Cortex of kidney (tissue), 1 donor: ENCODE measurements at places on chromosomes 2 and 18.

DNA sequence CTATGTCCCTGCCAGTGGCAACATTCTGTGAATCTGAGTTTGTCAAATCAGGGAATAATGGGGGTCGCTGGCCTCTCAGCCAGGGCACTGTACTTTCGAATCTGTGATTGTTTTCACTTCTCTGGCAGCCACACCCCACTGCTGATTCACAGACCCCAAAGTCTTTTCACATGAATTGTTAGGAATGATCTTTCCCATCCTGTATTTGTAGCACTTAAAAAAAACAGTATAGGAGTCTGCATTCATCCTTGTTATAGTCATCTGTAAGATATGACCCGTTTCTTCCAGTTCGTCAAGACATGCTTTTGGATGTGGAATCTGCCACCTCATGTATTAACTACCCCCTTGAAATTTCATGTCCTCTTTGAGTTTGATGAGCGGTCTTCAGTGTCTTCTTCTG lies 928 bp downstream of the NAGK start:
- no peak for DNase-seq

- no peak for DNase-seq
These were observed 72.0 kb upstream of the ODC1 start for GRCh38 chr2:10520154-10520553.

- no peak for DNase-seq
These were observed 39.5 kb upstream of the GMCL1 start for GRCh38 chr2:69789772-69790600.

- DNase-seq = no peak
These were observed 357.1 kb downstream of the EN1 start for GRCh38 chr2:118490330-118490729.

DNA sequence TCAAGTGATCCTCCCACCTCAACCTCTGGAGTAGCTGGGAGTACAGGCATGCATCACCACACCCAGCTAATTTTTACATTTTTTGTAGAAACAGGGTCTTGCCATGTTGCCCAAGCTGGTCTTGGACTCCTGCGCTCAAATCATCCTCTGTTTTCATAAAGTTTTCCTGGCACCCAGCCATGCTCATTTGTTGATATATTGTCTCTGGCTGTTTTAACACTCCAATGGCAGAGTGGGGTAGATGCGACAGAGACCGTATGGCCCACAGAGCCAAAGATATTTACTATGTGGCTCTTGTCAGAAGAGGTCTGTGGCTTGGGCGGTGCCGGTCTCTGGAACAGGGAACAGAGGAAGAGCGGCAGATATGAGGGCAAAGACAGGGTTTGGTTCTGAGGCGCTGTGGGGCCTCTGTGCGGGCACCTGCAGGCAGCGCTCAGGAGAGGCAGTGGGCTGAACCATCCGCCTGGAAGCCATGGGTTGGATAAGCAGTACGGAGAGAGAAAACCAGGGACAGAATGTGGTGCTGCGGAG lies 50.2 kb downstream of the CENPO start:
- DNase-seq = no peak

- no peak for DNase-seq
These were observed 25.3 kb downstream of the ZNF519 start for GRCh38 chr18:14106906-14107305.

DNA sequence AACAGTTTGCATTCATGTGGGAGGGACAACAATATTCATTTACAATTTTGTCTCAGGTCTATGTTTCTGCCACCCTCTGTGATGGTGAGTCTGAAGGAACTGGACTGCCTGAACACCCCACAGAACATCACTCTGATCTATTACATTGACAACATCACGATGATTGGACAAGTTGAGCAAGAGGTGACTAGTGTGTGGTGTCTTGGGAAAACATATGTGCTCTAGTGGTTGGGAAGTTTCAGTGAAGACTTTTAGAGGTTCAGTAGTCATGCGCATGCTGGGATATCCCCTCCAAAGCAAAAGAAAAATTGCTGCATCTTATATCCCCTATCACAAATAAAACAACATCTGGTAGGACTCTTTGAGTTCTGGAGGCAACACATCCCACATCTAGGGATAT lies 18.6 kb upstream of the CTLA4 start:
- no peak for DNase-seq

DNA sequence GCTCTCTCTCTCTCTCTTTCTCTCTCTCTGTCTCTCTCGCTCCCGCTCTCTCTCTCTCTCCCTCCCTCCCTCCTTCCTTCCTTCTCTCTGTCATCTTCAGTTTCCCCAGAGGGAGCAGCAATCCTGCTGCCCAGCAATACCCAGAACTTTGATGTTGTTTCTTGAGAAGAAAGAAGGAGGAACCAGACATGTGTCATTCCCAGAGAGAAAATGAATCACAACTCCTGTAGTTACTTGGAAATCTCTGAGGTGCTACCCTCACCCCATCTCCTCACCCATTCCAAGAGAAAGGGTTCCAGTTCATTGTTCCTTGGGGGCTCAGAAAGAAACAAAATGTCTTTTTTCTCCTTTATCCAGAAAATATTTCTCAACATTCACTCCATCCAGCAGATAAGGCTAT lies 449.1 kb downstream of the TNS1 start:
- no peak for DNase-seq

DNA sequence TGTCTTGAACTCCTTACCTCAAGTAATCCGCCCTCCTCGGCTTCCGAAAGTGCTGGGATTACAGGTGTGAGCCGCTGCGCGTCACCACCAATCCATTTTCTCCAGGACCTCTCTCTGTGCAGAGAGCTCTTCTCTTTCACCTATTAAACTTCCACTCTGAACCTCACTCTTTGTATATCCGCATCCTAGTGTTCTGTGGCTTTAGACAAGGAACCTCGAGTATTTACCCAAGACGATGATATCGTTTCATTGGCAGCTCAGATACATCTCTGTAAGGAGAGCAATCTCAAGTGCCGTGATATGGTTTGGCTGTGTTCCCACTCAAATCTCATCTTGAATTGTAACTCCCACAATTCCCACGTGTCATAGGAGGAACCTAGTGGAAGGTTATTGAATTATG lies 15.1 kb upstream of the WDR33 start:
- DNase-seq = no peak

GRCh38 chr2:106028192-106028591 lies 165.9 kb downstream of the UXS1 start:
- DNase-seq = no peak

DNA sequence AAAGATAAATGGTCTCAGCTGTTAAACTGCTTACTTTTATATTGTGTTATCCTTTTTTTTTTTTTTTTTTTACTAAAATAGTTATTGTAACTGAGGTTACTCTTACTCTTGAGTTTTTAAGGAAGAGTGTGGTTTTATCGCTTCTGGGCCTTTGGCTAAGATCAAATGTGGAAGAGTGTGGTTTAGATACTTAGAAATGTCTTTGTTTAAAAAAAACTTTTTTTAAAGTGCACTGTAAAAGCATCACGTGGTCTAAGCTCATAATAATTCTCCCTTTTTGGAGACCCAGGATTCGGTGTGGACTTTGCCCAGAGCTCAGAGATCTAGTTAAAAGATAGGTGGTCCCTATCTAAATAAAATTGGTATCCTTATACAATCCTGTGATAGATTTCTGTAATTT lies 11.9 kb upstream of the OXER1 start:
- no peak for DNase-seq

- no peak for DNase-seq
These were observed 51.7 kb downstream of the SOS1 start for GRCh38 chr2:39069136-39069515.

GRCh38 chr2:131011486-131011885 lies 81.8 kb downstream of the FAM168B start:
- no peak for DNase-seq

DNA sequence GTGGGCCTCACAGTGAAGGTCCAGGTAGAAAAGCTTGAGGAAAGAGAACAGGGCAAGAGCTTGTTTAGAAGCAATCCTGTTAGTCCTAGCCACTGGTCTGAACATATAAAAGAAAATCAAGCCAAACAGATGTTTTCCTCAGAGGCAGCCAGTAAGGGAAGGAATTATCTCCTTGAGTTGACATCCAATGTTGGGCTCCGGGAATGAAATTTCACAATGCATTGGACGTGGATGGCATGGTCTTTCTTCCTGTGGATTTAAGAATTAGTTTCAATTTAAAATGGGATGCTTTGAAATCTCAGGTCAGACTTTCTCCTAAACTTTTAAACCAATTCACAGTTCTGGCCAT lies 92.1 kb downstream of the ACKR3 start:
- no peak for DNase-seq

GRCh38 chr18:21099442-21099841 lies 12.2 kb downstream of the ROCK1 start:
- no peak for DNase-seq

DNA sequence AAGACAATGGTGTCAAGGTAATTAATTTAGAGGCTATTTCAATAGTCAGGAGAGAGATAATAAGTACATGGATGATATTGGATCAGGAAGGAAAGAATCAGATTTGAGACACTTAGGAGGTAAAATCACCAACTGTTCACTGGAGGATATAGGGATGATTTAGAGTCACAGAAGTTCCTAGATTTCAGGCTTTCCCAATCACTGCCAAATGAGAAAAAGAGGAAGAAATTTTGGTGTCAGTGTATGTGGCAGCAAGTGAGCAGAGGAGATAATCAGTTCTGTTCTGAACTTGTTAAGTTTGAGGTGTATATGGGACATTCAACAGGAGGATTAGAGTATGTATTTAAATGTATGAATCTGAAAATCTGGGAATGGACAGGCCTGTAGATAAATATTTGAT lies 640.4 kb downstream of the NR4A2 start:
- DNase-seq = no peak

DNA sequence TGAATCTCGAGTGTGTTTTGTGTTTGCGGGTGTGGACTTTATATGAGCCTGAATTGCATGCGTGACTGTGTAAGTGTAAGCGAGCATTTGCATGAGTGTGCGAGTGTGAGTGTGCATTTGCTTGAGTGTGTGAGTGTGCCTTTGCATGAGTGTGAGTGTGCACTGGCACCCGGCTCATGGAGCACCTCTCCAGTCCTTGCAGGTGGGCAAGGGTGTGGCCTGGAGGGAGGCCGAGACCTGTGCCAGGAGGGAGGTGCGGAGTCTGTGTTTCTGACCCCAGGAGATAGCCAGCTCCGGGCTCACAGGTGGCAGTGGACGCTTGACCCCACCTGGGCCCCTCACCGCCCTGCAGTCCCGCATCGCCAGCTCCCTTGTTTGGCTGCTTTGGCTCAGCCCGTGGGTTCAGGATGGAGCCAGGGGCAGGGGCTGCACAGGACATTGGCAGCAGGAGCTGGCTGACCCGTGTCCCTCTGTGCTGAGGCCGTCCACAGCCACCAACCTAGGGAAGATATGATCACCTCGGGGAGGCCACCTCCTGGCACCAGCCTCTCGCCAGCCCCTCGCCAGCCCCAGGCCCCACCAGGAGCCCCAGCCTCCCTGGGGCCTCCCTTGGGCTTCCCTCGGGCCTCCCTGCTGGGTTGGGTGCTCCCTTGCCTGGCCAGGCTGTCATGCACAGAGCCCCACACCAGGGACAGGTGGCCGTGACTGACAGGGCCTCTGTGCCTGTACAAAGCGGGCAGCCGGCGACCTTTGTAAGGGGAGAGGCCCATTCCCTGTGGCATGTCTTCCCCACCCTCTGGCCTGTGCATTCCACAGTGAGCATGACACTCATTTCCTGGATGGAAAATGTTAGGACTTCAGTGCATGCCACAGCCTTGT lies 81.6 kb downstream of the PTGR3 start:
- no peak for DNase-seq

DNA sequence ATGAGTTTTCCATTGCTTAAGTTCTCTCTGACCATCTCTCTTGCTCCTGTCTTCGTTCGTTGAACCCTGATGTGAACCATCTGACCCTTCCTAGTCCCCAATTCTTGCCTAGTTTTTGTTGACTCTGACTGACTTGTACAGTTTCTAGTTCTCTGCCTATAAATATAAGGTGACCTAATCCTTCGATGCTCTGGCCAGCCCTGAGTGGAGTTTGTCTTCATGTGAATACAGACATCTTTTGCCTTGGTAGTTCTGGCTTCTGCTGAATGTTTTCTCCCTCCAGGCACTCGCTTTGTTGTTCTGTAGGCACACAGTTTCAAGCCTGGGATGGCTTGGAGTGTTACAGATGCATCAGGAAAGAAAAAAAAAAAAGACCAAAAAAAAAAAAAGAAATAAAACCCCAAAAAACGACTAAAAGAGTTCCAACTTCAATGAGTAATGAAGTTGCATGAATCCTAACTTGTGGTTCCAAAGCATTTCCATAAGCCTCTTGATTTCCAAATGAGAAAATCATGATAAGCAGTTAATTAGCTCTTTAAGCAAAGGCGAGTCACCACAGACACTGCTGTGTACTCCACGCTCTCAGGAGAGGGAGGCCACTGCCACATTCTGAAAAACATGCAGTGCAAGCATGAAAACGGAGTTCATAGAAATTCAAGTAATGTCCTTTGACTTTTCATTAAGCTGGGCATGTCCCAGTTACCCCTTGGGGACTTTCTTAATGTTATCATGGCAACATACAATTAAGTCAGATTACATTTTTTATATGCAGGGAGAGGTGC lies 165.2 kb downstream of the TDRD15 start:
- DNase-seq = no peak

GRCh38 chr2:115190459-115190858 lies 748.0 kb downstream of the DPP10 start:
- DNase-seq = no peak

DNA sequence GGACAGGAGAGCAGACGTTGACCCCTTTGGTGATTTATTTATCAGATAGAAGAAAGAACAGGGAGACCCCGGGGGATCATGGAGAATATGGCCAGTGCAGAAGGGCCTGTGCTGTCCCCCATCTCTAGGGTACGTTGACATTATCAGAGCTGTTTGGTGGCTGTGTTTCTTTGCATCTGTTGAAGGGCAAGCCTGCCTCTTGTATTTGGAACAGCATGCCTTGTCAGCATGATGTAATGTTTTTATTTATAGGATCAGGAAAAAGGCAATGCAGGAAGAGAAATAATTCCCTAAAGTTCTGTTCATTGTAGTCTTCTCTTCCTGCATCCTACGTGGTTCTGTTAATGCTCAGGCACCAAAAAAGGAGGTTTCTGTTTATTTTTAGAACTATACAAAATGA lies 49.8 kb upstream of the CABYR start:
- no peak for DNase-seq

DNA sequence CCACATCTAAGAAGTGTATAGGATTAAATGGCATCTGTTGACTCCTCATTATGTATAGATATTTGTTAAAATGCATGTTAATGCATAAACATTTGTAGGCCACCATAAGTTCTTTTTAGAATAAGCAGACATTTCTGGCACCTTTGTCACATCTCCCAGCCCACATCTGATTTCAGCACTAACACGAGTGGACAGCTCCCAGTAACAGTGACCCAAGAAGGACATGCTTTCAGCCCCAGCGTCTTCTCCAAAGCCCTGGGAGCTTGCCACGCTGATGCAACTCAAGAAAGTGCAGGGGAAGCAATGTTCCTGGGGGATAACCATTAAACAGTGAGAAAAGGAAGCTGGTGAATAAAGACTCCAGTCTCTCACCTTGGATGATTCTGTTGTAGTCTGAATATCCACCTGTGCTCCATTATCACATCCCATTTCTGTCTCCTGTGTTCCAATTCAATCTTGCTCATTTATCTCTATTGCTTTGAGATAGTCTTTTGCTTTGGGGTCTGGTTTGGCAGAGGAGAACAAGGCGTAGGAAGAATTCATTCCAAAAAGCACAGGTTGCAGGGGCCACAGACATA lies 182.6 kb upstream of the THSD7B start:
- no peak for DNase-seq
